ENCODE measurements at places on chromosomes 6 and 20.

DNA sequence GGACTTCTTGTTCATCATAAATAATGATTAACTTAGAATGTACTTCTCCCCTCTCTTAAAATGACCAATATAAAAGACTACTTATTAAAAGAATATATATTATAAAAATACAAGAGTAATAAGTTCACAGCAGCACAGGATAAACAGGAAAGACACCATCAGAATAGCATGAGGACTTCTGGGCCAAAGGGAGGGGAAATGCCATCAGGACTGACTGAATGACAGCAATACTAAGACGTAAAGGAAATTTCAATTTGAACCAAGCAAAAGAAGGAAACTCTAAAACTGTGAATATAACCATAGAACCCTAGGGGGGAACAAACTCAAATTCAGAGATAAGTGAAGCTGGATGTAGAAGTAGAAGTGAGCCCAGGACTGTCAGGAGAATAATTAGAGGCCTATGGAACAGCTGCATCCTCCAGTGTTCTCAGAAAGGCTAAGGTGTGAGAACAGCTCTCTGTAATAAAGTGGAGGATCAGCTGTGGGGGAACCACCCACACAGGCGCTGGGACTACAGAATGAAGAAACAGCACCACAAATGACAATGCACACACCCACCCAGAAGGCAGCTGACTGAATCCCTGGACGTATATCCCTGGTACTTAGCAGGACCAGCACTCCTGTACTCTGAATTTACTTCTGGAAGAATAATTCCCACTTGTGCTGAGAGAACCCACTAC, 37.8 kb downstream of the ZHX3 start:
- no peak for DNase-seq

DNA sequence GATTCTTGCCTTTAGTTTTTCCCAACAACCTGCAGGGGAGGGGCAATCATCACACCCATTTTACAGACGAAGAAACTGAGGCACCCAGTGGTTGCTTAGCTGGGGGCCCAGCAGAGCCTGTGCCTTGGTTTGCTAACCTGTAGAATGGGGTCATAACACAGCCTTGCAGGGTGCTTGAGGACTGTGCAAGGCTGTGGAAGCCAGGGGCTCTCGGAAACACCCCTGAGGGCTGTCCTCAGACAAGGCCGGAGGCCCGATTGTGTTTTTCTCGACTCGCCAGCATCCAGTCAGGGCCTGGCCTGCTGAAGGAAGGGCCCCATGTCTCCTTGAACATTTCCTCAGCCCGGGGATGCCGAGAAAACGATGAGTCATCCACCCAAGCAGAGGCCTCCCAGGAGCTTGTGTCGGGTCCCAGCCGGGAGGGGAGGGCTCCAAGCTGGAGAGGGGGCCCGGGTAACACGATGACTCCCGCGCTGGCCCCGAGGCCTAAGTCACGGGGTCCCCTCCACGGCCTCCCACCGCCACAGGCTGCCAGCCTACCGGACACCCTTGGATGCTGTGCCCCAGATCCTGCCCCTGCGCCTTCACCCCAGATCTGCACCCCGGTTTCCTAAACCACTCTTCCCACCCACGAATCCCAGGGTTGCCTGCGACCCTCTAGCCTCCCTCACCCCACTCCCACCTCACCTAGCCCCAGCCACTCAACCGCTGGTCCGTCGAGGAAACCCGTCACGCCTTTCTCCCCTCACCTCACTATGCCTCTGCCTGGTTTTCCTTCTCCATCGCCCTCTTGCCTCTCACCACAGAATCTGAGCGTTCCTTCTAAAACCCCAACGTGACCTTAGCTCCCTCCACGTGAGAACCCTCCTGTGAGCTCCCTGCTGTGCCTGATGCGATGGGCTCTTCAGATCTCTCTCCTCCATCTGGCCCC, 10.6 kb downstream of the NOL4L start:
- DNase-seq: peak; percentile 87

- DNase-seq: peak; percentile 52
These were observed 16.6 kb downstream of the POM121L2 start for GRCh38 chr6:27295301-27296079.

DNA sequence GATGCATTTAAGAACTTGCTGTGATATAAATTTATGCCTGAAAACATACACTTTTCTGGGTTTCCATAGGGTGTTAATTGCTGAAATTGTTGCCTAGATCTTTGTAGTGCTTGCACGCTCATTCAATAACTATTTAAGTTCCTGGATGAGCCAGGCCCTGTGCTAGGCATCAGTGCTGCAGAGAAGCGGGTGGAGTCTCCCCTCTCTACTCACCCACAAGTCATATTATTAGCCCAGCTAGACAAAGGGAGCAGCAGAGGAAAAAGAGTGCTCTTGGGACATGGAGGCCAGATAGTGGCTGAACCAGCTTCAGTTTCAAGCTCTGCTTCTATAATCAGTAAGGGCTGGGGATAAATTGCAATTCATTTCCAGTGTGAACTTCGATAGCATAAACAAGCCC, 329.1 kb downstream of the TFAP2B start:
- no peak for DNase-seq

- no peak for DNase-seq
These were observed 309.2 kb downstream of the CDH4 start for GRCh38 chr20:61561111-61561830.

DNA sequence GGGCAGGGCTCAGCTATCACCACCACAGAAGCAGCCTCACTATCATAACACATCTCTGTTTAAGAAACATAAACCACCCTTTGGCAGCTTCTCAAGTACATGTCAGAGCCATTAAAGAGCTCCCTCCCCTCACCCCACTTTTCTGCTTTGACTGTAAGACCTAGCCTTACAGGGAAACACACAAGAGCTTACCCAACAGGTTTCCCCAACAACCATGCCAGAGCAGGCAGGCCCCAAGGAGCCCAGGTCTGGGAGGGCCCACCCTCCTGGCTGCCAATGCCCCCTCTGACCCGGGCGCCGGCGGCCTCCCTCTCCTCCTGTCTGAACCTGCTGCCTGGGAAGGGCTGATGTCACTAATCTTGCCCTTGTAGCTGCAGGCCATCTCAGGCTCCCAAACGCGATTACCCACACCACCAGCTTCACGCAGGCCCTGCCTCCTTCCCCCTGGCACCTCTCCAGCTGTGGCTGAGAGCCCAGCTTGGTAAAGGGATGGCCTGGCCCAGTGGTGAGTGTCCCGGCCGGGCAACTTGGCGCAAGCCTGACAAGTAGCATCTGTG, 402.0 kb downstream of the MAFB start:
- DNase-seq: no peak

Measured in AG08396 (cell line).